ENCODE measurements at places on chromosomes 13 and 19.

- no peak for DNase-seq
Measured at GRCh38 chr19:45094137-45094536, 1.2 kb downstream of the PPP1R37 start.

DNA sequence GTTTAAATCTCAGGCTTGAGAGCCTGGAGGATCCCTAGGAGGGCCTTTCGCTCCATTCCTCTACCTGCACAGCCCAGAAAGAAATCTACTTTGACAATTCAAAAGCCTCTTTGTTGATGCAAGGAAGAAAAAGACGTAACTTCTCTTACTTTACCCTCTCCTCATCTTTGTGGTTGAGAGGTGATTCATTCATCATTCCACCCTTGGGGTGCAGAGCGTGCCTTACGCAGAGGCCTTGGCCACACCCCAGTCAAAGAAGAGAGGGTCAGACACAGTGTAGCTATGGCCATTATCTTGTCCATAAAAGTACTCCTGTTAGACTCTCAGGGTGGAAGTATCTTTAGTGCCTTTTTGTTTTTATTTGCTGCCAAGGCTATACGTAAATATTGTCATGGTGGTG, 184.0 kb downstream of the IRS2 start:
- no peak for DNase-seq

DNA sequence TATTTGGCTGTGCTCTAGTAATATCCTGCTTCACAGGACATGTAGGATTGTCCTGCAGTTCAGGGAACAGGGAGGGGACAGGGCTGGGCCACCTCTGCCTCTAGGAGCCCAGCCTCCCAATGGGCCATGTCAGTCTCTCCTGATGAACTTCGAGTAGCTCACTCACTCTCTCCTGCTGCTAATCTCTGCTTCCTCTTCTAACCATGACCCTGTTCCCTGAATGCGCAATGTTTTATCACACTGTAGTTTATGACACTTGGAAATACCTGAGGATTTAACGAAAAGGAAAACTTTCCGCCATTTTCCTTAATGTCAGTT, 9.2 kb downstream of the PARP4 start:
- no peak for DNase-seq

GRCh38 chr13:113843063-113843654, 20.7 kb downstream of the GAS6 start:
- DNase-seq: no peak

DNA sequence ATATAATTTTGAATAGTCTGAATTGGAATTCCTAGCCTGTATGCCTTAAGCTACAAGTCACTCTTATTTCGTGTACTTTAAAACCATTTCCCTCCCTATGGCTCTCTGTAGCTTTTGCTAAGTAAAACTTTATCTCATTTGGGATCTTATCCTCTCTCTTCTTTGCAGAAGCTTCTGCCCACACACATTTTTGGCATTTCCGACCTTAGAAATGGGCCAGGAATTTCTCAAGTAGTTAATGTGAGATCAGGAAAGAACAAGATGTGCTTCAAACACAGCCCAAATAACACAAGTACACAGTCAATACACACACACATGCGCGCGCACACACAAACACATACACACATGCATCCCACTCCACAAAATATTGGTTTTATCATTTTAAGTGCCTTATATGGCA, 931.0 kb upstream of the MIR17HG start:
- no peak for DNase-seq
